Non-pigmented ciliary epithelial cell (primary cell): ENCODE measurements at places on chromosomes 12 and 14.

DNA sequence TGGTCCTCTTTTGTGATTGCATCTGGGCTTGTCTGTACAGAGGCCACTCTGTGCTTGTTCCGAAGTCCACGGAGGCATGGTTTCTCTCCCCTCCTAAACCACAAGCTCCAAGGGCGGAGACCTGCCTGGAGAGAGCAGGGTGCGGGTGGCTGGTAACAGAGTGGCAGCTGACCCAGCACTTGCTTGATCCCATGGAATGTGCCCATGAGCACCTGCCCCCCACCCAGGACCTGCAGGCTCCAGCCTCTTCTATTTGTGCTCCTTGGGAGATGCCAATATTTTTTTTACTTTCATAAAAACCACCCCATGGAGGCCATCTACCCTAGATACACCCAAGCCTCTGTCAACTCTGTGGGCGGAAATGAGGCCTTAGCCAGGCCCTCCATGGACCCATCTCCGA, 104.7 kb downstream of the PRMT8 start:
- DNase-seq = no peak

- DNase-seq = no peak
Observed at GRCh38 chr14:22660654-22661053, 16.5 kb upstream of the OR6J1 start.

DNA sequence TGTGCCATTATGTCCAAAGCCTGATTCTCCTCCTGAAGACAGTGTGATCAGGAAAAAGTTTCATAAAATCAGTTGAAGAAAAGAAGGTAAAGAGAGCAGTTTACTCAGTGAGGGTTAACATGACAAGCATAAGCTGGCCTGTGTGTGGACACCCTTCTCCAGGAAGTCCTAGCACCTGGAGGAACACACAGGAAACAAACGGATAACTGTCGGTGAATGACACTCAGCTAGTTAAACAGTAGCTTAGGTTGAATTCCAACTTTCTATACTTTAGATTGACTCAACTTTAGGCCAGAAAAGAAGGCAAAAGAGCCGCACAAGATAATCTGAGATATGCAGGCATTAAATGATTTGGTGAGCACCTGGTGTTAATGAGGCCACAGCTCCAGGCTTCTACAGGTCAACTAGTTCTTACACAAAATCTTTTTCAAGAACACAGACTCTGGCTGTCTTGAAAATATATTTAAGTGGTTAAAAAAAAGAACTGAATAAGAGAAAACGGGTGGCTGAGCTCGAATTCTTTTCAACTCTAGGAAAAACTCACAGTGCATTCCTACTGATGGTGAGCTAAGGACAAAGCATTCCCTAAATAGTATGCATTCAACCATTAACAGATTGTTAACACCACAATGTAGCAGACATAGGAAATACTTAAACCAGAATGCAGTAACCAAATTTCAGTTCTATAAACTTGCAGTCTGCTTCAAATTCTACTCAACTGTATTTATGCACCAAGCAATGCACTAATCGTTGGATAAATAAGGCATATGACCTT, 56.9 kb upstream of the TSPAN8 start:
- DNase-seq = peak; percentile 38

- no peak for DNase-seq
Observed at GRCh38 chr12:51334764-51335163, 10.8 kb upstream of the BIN2 start.

GRCh38 chr14:88986146-88986841, 161.8 kb downstream of the TTC8 start:
- peak; percentile 68 for DNase-seq

DNA sequence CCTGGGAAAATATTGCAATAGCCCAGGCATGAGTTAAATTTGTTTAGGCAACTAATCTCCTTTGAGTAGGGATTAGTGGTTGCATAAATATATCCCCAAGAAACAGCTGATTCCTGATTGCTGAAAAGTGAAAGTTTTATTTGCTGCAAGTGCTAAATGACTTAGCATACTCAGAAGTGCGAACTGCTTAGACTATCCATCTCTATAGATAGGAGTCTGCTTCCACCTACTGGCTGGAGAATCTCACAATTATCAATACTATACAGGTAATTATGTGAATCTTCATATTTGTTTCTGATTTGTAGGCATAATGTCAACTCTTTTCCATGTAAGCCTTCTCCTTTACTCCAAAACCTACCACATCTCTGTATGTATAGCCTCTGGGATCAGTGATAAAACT, 12.0 kb upstream of the SLCO1B3 start:
- no peak for DNase-seq

DNA sequence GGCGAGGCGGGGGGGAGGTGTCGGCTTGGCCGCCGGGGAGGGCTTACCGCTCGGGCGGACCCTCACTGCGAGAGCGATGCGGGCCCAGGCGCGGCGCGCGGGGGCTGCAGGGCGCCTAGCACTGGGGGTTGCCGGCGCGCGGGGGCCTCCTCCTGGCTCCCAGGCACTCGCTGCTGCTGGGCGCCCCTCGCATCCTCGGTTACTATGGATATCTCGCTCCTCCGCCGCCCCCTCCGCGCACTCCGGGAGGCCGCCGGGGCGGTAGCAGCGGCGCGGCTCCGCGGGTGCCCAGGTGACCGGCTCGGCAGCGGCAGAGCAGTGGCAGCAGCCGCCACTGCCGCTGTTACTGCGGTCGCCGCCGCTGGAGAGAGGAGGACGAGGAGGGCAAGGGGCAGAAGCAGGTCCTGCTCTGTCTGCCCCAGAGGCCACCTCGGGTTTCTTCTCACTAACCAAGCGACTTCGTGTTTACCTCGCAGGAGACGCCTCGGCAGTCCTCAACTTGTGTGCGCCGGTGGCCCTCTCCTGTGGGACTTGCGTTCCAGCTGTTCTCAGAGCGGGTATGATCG, 250.1 kb downstream of the APAF1 start:
- no peak for DNase-seq

DNA sequence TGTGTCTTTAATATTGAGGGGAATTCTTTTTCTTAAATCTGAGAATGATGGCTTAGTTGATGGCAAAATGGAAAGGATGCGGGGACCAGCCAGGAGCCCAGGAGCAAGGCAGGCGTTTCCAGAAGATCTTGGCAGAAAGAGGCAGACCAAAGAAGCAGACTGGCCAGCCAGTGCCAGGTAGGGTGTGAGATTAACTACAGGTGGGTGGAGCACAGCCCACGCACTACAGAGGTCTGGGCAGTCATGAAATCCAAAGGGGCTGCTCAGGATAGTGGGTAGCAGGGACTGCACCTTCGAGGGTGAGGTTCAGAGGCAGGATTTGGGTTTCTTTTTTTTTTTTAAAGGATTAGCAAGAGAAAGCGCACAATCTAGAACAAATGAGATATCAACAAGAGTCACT, 17.7 kb upstream of the PCNX1 start:
- no peak for DNase-seq

DNA sequence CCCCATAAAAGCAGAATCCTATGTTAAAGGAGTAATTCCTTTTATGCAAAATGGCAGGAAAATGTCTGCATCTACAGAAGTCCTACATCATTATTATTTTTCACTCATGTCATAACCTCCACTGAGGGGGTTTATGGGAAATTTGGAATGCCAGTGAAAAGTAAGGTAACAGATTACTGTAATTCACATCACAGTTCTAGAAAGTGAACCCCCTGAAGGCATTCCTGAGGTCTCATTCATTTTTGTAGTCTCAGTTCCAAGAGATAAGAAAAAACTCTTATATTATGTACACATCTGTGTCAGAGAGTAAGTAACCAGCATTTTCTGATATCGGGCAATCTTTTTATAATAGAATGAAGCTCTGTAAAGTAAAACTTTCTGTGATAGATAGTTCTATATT, 28.8 kb upstream of the BCAT1 start:
- DNase-seq = no peak

DNA sequence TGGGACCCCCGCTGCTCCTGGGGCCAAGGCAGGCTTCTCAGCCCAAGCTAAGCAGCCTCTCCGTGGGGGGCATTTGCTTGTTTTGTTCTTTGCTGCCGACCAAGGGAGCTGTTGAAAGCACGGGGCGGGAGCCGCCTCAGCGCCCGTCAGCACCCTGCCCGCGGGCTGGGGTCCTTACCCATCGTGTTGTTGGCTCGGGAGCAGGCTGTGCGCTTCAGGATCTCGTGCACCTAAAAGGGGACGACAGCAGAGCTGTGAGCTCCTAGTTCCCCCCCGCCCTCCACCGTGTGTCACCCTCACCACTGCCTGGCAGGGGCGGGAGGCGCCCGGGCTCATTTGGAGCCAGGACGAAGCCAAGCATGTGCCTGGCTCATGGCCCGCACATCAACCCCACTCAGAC, 117.5 kb downstream of the ANO2 start:
- DNase-seq = no peak

DNA sequence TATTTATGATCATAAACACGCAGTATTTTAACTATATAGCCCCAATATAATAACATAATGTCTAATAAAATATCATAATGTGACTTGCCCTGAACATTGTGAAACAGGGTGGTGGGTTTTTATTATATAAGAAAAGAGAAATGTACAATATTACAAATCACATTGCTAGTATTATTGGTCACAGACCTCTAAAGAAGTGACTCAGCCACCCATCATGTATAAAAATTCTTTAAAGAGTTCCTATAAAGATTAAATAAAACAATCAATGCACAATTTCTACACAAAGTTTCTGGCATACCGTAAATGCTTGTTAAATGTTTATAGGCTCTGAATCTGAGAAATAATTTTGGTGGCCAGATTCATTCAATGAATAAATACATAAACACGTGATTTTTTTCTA, 28.9 kb downstream of the ABCC9 start:
- DNase-seq = no peak

DNA sequence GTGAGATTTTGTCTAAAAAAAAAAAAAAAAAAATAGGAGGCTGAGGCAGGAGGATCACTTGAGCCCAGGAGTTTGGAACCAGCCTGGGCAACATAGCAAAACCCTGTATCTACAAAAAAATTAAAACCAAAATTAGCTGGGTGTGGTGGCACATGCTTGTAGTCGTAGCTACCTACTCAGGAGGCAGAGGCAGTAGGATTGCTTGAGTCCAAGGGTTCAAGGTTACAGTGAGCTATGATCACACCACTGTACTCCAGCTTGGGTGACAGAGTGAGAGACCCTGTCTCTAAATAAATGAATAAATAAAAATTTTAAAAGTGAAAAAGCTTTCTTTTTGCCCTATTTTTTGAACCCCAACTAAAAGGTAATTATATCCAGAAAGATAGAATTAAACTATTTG, 113.6 kb downstream of the PEBP1 start:
- DNase-seq = no peak

DNA sequence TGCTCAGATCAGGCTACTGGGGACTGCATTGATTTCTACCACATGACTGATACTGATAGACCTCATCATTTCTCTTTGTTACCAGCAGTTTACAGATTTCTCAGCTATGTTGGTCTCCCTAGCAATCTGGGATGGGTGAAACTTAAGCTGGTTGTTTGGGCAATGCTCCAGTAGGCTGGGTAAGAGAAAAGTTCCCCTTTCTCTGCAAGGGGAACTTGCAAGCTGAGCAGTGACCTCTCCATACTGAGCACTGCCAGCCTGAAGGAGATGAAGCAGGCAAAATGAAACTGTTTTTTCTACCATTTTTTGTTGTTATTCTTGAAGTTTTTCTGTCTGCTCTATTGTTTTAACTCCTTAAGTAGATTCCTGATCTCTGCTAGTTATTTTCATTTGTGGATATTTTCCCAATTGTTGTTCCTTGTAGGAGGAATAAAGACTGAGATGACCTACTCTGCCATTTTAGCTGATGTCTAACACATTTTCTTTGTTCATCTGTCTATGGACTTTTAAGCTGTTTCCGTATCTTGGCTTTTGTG, 1.3 kb upstream of the OR4M1 start:
- DNase-seq = no peak

- DNase-seq = no peak
Observed at GRCh38 chr12:127235761-127236160, 1031.2 kb upstream of the TMEM132C start.

- no peak for DNase-seq
Observed at GRCh38 chr12:18470251-18470650, 208.9 kb downstream of the PIK3C2G start.

GRCh38 chr12:68097386-68097785, 62.2 kb downstream of the IFNG start:
- DNase-seq = no peak

DNA sequence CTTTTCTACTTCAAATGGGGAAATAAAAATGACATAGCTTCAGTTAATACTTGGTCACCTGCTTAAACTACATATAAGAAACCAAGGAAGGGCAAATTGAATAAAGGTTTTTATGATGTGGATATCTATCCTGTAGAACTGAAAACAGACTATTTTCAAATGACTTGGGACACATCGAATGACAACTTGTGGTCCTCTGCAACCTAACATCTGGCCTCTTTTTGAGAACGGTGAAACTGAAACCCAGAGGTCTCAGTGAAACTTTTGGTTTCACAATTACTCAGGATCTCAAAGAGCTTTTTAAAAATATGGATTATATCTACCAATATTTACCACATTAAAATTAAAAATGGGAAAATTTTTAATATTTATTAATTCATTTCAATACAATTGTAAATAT, 65.2 kb downstream of the PPP2R5E start:
- DNase-seq = no peak

DNA sequence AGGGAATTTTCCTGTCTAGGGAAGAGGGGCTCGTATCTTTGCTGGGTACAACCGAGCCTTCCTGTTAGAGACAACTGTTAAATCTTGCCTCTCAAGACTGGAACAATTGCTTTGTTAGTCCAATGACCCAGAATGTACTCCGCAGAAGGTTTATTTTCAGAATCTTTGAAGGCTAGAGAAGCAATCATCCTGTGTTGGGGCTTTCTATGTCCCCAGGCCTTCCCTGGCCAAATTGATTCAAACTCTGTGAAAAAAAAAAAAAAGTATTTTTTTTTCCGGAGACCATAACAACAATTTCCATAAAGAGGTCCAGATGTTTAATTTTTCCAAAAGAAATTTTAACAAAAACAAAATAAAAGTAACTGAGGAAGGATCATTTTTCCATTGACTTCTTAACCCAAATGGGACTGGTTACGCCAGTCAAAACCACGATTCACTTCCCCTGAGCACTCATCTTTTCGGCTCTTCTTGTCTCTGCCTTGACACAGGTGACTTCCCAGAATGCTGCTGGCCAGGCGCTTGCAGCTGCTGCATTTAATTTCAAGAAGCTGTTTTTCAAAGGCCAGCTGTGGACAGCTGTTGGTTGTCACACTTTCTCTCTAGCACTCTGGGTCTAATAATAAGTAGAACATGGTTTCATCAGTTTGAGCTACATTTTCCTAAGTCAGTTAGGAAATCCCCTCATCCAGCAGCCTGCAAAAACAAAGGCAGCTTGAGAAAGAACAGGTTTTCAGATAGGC, 81.6 kb upstream of the MANSC4 start:
- no peak for DNase-seq

DNA sequence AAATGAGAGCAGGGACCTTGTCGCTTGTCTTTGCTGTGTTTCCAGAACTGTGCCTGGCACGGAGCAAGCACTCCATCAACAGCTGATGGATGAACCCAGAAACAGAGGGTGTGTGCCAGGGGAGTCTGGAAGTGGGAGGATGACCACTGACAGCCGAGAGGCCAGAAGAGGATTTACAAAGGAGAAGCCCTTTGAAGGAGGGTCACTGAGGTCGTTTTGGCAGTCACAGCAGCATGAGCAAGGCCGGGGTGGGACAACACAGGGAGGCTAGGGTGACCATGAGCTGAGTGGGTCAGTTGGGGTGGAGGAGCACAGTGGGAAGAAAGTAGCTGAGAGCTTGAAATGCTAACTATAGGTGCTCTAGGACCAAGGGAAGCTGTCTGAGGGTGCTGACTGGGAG, 199.6 kb downstream of the NTF3 start:
- no peak for DNase-seq
